ENCODE measurements at places on chromosomes 16 and 17. TPM values are rescaled to one million over a fixed set of nuclear protein-coding genes. Genes with fewer than 3 reads are reported as not detected.
A peak's percentile ranks its signal among the peaks of the same experiment; 100 is the strongest.

GRCh38 chr17:66840061-66840460, 5.1 kb downstream of the CACNG5 start:
- H3K27me3 ChIP-seq = no peaks in the 10 kb centered on the region
- no peaks in the 10 kb centered on the region for H3K4me1 ChIP-seq
- no peak overlapping the region for H3K4me3 ChIP-seq
- H3K27ac ChIP-seq = no peak overlapping the region

DNA sequence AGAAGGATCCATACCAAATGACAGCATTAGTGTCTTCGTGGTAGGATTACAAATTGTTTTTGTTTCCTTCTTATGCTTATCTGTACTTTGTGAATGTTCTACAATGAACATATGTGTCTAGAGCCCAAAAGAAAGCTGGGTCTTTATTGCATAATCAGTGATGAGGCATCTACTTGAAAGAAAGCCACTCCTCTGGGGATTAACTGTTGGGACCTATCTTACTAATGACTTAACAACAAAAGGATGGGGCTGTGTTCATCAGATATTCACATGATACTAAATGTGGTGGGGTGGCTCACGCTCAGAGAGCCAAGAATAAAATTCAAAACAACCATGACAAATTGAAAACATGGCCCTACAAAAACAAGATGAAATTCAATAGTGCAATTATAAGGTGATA, 160.2 kb downstream of the RGS9 start:
- no peak for DNase-seq
- H3K4me1 ChIP-seq = no peaks in the 10 kb centered on the region
- no peaks in the 10 kb centered on the region for H3K27me3 ChIP-seq

DNA sequence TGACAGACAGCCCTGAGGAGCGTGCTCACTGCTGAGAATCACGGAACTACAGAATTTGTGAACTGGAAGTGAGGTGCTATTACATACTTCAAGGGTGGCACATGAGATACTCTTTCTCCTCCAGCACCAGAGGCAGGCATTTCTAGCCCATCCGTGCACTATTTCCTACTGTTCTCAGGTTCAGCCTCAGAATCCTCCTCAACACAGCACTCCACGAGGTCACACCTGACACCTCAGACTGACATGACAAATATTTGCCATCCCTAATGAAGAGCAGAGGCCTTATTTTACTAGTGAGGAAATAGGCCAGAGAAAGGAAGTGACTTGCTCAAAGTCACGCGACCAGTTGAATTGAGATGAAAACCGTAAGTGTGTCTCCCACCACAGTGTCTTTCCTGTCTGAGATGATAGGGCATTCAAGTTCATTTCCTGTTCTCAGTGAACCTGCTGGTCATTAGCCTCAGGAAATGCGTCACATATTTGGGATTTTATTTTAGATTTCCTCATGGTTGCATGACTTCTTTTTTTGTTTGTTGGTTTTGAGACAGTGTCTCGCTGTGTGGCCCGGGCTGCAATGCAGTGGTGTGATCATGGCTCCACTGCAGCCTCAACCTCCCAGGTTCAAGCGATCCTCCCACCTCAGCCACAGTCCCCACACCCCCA, 23.6 kb downstream of the SEZ6 start:
- H3K36me3 ChIP-seq = no peaks in the 10 kb centered on the region
- H3K4me1 ChIP-seq = no peaks in the 10 kb centered on the region
- no peak overlapping the region for H3K27ac ChIP-seq
- no peaks in the 10 kb centered on the region for H3K27me3 ChIP-seq

GRCh38 chr17:82301300-82301915, 16.0 kb downstream of the CD7 start:
- H3K4me1 ChIP-seq = peaks cover 27% of the 10 kb centered on the region
- no peak for DNase-seq
- H3K36me3 ChIP-seq = no peaks in the 10 kb centered on the region
- H3K27me3 ChIP-seq = no peaks in the 10 kb centered on the region
- H3K4me3 ChIP-seq = no peak overlapping the region

- peaks cover 12% of the 10 kb centered on the region for H3K36me3 ChIP-seq
- no peaks in the 10 kb centered on the region for H3K27me3 ChIP-seq
- H3K4me3 ChIP-seq = no peak overlapping the region
- no peaks in the 10 kb centered on the region for H3K4me1 ChIP-seq
- no peak overlapping the region for H3K27ac ChIP-seq
- no peak for DNase-seq
These were observed 14.8 kb upstream of the TRAP1 start for GRCh38 chr16:3732171-3732570.

GRCh38 chr17:56150649-56151048, 2.6 kb upstream of the ANKFN1 start:
- no peaks in the 10 kb centered on the region for H3K36me3 ChIP-seq
- H3K4me3 ChIP-seq = no peak overlapping the region
- no peak overlapping the region for H3K27ac ChIP-seq
- no peak for DNase-seq

DNA sequence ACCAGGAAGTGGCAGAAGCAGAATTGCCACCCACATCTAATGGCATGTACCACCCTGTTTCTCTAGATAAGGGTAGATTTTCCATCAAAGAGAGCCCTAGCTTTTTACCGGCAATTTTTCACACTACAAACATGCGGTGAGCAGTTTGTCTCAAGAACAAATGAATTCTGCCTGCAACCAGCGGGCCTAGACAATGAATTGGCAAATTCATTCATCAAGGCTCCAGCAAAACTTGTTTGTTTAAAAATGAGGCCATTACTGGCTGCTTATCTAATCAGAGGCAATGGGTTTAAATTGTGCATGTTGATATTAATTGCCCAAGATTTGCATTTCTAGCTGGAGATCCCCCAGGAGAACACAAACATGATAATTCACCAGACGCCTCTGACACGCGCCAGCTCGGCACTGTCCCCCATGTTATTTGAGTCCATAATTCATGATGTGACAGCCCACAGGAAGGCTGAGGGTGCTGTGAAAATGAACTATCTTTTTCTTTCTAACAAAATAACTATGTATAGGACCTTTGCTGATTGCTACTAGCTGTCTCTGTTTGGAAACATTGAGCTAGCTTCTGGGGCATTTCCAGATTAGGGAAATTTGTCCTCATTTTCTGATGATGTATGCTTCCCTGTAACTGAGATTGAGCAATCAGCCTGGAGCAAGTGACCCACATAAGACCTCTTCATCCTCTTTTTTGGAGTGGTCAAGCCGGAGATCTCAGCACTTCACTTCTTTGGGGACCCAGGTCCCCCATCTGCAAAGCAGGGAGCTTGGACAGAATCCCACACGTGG, 80.8 kb downstream of the CNGB1 start:
- H3K4me1 ChIP-seq = peaks cover 5% of the 10 kb centered on the region
- no peaks in the 10 kb centered on the region for H3K27me3 ChIP-seq
- H3K36me3 ChIP-seq = no peaks in the 10 kb centered on the region
- H3K27ac ChIP-seq = no peak overlapping the region

DNA sequence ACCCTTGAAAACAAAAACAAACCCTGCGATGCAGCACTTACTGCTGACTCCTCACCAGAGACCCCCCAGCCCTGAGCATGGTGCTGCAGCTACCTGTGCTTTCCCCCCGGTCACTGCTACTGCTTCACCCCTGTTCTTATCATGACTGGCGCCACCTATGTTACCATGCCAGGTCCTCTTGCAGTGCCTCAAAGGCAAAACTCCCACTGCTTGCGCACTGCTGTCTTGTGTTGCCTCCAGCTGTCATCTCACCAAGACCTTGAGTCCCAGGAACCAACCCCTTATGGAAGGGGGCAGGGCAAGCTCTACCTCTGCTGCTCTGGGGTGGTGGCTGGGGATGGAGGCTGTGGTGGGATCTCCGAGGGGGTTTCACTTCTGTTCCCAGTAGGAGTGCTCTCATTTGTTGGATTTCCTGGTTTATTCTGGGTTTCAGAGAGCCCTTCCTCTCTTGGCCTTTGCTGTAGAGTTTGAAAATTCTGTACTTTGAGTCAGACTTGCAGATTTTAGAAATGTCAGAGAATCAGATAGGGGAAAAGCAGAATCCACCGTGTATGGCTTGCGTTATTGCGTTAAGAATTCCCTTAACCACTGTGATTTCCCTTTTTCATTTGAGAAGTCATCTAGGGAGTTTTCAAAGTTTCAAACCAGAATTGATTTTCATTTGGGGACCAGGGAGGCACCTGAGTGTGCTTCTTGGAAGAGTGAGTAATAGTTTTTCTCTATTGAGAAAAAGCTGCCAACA, 96.6 kb downstream of the SPECC1 start:
- H3K27me3 ChIP-seq = no peaks in the 10 kb centered on the region
- H3K27ac ChIP-seq = no peak overlapping the region
- H3K4me3 ChIP-seq = no peak overlapping the region

DNA sequence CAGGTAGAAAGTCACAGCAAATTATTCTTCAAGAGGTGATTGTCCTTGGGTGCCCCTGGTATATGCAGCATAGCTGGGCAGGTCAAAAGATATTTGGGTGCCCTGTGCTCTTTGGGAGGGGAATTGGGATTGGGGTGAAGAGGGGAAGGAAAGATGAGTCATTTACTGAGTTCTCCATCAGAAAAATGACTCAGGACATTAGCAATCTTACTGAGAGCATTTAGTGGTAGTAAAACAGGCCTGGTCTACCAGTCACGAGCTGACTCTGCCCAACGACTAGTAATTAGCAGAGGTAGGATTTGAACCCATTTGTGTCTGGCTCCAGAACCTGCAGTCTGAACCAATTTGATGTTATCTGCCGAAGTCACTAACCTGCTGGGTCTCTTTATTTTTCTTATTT, 6.0 kb upstream of the GRIN2A start:
- H3K27ac ChIP-seq = no peak overlapping the region
- H3K27me3 ChIP-seq = no peaks in the 10 kb centered on the region
- no peak overlapping the region for H3K4me3 ChIP-seq
- no peaks in the 10 kb centered on the region for H3K4me1 ChIP-seq
- DNase-seq = no peak

DNA sequence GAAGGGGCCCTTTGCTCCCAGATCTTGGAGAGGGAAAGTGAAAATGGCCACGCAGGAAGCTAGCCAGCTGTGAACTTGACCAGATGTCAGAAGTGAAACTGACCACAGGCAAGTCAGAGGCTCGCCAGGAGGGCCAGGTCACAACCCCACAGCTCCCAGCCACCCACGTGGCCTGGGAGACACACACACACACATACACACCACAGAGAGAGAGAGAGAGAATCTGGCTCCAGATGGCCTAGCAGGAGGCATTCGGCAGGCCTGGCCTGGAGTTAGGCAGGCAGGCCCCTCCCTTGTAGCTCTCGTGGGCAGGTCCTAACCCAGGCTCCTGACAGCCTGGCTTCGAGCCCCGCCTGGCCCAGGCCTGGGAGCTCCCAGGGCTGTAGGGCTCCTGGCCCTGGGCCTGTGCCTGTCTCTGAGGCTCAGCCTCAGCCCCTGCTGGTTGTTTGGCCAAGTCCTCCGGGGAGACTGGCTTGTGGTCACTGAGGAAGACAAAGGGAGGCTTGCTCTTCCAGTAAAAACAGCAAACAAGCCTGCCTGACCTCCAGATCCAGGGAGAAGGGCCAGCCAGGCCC, 20.2 kb downstream of the NGFR start:
- H3K36me3 ChIP-seq = no peaks in the 10 kb centered on the region
- no peak overlapping the region for H3K4me3 ChIP-seq
- H3K27ac ChIP-seq = no peak overlapping the region
- no peaks in the 10 kb centered on the region for H3K4me1 ChIP-seq
- no peaks in the 10 kb centered on the region for H3K27me3 ChIP-seq
- no peak for DNase-seq

DNA sequence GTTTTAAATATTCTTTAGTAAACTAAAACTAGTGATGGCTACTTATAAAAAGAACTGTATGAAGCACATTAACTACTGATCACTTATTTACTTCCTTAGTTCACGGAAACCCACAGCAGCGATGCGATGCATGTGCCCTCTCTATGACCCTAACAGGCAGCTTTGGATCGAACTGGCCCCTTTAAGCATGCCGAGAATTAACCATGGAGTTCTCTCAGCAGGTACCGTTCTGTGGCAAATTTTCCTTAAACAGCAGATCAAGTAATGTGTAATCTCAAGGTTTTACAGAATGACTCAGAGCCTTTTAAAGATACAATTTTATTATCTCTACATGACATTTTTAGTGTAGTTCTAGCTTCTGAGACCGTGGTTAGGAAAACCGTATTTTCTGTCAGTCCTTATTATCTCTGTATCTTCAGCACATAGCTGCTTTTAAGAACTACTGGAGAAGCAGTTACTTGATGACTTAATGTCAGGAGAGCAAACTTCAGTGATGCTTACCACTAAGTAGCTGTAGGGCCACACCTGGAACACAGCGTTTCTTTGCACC, 43.0 kb downstream of the GAN start:
- no peak overlapping the region for H3K4me3 ChIP-seq
- H3K27me3 ChIP-seq = no peaks in the 10 kb centered on the region
- no peak overlapping the region for H3K27ac ChIP-seq
- H3K4me1 ChIP-seq = no peaks in the 10 kb centered on the region
- DNase-seq = no peak

- H3K4me3 ChIP-seq = no peak overlapping the region
- no peaks in the 10 kb centered on the region for H3K36me3 ChIP-seq
- no peak overlapping the region for H3K27ac ChIP-seq
- no peak for DNase-seq
- H3K27me3 ChIP-seq = no peaks in the 10 kb centered on the region
These were observed 13.1 kb downstream of the DNAI2 start for GRCh38 chr17:74287031-74287602.

DNA sequence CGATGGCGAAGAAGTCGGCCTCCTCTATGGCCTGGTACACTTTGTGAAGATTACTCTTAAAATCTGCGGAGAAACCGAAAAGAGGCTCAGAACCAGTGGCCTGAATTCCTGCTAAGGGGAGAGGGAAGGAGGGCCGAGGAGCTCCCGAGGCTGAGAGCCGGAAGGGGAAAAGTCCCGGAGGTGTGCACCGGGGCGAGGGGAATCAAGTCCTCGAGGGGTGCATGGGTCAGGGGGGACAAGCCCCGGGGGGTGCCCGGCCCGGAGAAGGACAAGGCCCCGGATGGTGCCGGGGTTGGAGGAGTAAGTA, 495 bp downstream of the PARN start:
- peak overlapping the region; percentile 68 for H3K27ac ChIP-seq
- peaks cover 29% of the 10 kb centered on the region for H3K36me3 ChIP-seq
- peaks cover 32% of the 10 kb centered on the region for H3K4me1 ChIP-seq
- H3K4me3 ChIP-seq = peak overlapping the region; percentile 88

- no peak overlapping the region for H3K27ac ChIP-seq
- no peaks in the 10 kb centered on the region for H3K36me3 ChIP-seq
- no peaks in the 10 kb centered on the region for H3K4me1 ChIP-seq
- H3K4me3 ChIP-seq = no peak overlapping the region
These were observed 3.5 kb upstream of the ADGRG1 start for GRCh38 chr16:57624806-57625500.

DNA sequence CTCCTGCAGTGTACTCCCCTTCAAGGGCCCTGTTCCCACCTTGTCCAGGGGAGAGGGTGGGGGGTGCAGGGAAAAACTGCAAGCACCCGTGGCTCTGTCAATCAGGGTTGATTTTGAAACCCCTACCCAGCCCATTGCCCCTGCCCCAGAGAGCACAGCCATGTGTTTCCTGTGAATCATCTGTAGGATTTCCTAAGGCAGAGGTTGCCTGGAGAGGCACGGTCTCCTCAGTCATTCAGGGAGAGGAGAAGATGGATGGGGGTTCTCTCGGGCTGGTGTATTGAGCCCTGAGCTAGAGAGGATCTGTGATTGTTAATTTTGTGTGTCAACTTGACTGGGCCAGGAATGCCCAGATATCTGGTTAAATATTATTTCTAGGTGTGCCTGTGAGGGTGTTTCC, 3.5 kb upstream of the AGRP start:
- no peaks in the 10 kb centered on the region for H3K36me3 ChIP-seq
- H3K4me3 ChIP-seq = no peak overlapping the region
- DNase-seq = peak; percentile 36

The ALDOC gene
- 552 TPM for total RNA-seq

The XYLT2 gene
- total RNA-seq = 30.4 TPM

The TAC4 gene
- not detected for total RNA-seq

The CD300C gene
- total RNA-seq = not detected

The CLEC18B gene
- total RNA-seq = 6.0 TPM

The SLC43A2 gene
- total RNA-seq = 10.8 TPM

The CACNG3 gene
- total RNA-seq = not detected

The KRT40 gene
- not detected for total RNA-seq

Data from Karpas-422 (cell line).